ENCODE measurements at places on chromosomes 2 and 18.

DNA sequence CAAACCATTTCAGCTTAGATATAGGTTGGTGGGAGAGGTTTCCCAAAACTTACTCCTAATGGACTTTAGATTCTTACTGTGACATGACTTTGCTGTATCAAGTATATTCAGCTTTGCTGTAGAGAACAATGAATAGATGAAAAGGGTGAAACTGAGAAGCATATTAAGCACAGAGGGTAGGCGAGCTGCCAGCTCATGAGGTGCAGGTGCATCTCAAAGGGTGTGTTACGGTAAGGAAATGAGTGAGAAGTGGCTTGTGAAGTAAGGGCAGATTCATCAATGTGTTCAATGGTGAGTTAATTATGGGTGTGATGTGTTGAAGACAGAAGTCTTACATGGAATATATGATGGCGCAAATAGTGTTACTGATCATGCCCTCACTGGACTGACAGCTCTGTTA, 49.3 kb downstream of the CD8B2 start:
- no peak for DNase-seq

- DNase-seq: no peak
These were observed 641 bp downstream of the MAPRE3 start for GRCh38 chr2:26970928-26971627.

DNA sequence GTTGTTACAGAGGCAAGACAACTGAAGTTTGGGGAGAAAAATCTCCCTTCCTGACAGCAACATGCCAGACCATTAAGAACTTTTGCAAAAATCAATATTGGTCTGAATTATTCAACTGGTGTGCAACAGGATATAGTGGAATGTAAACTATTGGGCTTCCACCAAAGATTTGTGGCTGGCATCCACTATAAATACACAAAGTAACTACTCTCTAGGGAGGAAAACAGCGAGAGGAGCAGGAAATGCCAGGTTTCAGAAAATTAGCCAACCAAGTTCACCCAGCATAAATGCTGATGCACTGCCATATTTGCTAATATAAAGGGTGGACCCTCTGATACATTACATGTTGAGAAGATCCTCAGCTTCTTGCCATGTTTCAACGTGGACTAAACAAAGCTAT, 267.6 kb upstream of the LYPD1 start:
- DNase-seq: no peak

DNA sequence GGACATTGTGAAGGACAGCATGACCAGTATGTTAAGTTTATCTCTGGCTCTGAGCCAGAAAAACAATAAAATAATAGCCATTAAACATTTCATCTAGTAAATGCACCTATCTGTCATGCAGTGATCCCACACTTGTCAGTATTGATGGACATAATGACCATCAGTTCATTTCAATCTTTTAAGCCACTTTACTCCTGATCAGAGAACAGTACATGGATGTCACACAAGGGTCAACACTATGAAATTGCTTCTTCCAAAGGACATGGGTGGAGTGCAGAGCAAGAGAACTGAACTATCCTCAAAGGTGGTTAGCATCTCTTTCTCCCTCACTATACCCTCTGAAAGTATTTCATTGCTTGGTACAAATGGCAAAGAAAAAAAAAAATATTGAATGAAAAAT, 816.0 kb upstream of the GYPC start:
- DNase-seq: no peak
